ENCODE measurements at places on chromosomes 3 and 15.

- H3K4me3 ChIP-seq, result no peak overlapping the region
- no peak overlapping the region for H3K27ac ChIP-seq
- H3K36me3 ChIP-seq, result peaks cover 11% of the 10 kb centered on the region
- DNase-seq, result no peak
- H3K27me3 ChIP-seq, result no peaks in the 10 kb centered on the region
Measured at GRCh38 chr3:106065831-106066230, 197.0 kb upstream of the CBLB start.

GRCh38 chr3:104526901-104527401, 839.8 kb upstream of the ALCAM start:
- peaks cover 4% of the 10 kb centered on the region for H3K27me3 ChIP-seq
- H3K36me3 ChIP-seq, result peaks cover 16% of the 10 kb centered on the region
- H3K4me1 ChIP-seq, result peaks cover 26% of the 10 kb centered on the region
- H3K27ac ChIP-seq, result no peak overlapping the region
- no peak for DNase-seq
- no peak overlapping the region for H3K4me3 ChIP-seq

- no peaks in the 10 kb centered on the region for H3K36me3 ChIP-seq
- no peak overlapping the region for H3K27ac ChIP-seq
- DNase-seq, result no peak
- H3K4me1 ChIP-seq, result no peaks in the 10 kb centered on the region
- no peak overlapping the region for H3K4me3 ChIP-seq
Measured at GRCh38 chr3:10344944-10345575, 24.1 kb upstream of the SEC13 start.

DNA sequence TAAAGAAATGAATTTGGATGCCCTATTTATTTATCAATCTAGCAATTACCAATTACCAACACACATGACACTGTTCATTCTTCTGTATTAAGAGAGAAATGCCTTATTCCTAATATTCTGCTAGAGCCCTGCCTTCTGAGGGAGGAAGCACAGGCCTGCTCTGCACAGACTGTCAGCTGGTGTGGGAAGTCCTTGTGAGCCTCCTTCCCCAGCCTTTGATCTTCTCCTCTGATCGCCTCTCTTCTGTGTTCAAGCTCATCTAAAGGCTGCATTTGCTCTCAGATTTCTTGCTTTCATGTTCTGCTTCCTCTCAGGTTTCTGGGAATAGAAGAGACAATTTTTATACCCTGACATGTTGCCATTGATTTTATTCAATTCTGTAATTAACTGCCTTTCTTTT, 290.6 kb upstream of the UMPS start:
- H3K27ac ChIP-seq, result no peak overlapping the region
- H3K27me3 ChIP-seq, result no peaks in the 10 kb centered on the region
- H3K4me3 ChIP-seq, result no peak overlapping the region
- peaks cover 30% of the 10 kb centered on the region for H3K4me1 ChIP-seq
- DNase-seq, result no peak
- peaks cover 10% of the 10 kb centered on the region for H3K36me3 ChIP-seq

DNA sequence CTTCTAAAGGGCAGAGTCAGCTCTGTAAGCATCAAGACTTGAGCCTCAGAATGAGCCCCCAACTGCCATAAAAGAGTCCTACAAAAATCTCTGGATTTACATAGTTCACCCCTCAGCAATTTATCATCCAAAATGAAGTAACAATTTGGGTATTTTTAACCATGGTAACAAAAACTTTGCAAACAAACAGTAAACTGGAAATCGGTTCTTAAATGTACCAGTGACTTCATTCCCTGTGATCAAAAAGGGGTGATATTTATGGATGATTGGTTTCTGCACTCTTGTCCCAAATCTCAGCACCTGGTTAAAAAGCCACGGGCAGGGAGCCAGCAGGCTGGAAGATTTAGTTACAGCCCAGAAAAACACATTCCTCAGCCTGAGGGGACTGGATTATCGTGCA, 73.6 kb downstream of the TFG start:
- peaks cover 4% of the 10 kb centered on the region for H3K4me1 ChIP-seq
- DNase-seq, result no peak
- H3K27me3 ChIP-seq, result no peaks in the 10 kb centered on the region
- H3K36me3 ChIP-seq, result peaks cover 5% of the 10 kb centered on the region
- no peak overlapping the region for H3K27ac ChIP-seq

- peaks cover 71% of the 10 kb centered on the region for H3K36me3 ChIP-seq
- no peak overlapping the region for H3K27ac ChIP-seq
- H3K4me3 ChIP-seq, result no peak overlapping the region
- no peaks in the 10 kb centered on the region for H3K27me3 ChIP-seq
Measured at GRCh38 chr3:249587-250262, 53.2 kb downstream of the CHL1 start.

GRCh38 chr3:21839592-21839991, 88.6 kb upstream of the ZNF385D start:
- DNase-seq, result peak; percentile 48
- H3K27me3 ChIP-seq, result no peaks in the 10 kb centered on the region
- H3K4me1 ChIP-seq, result no peaks in the 10 kb centered on the region
- H3K27ac ChIP-seq, result no peak overlapping the region
- no peaks in the 10 kb centered on the region for H3K36me3 ChIP-seq

- H3K4me3 ChIP-seq, result no peak overlapping the region
- no peaks in the 10 kb centered on the region for H3K36me3 ChIP-seq
- no peak for DNase-seq
- no peak overlapping the region for H3K27ac ChIP-seq
- peaks cover 37% of the 10 kb centered on the region for H3K4me1 ChIP-seq
Measured at GRCh38 chr15:37080261-37080921, 20.0 kb downstream of the MEIS2 start.

GRCh38 chr3:46412786-46413298, 5.8 kb downstream of the CCRL2 start:
- H3K4me3 ChIP-seq, result no peak overlapping the region
- H3K4me1 ChIP-seq, result peaks cover 12% of the 10 kb centered on the region
- no peaks in the 10 kb centered on the region for H3K27me3 ChIP-seq
- H3K36me3 ChIP-seq, result no peaks in the 10 kb centered on the region
- no peak overlapping the region for H3K27ac ChIP-seq

DNA sequence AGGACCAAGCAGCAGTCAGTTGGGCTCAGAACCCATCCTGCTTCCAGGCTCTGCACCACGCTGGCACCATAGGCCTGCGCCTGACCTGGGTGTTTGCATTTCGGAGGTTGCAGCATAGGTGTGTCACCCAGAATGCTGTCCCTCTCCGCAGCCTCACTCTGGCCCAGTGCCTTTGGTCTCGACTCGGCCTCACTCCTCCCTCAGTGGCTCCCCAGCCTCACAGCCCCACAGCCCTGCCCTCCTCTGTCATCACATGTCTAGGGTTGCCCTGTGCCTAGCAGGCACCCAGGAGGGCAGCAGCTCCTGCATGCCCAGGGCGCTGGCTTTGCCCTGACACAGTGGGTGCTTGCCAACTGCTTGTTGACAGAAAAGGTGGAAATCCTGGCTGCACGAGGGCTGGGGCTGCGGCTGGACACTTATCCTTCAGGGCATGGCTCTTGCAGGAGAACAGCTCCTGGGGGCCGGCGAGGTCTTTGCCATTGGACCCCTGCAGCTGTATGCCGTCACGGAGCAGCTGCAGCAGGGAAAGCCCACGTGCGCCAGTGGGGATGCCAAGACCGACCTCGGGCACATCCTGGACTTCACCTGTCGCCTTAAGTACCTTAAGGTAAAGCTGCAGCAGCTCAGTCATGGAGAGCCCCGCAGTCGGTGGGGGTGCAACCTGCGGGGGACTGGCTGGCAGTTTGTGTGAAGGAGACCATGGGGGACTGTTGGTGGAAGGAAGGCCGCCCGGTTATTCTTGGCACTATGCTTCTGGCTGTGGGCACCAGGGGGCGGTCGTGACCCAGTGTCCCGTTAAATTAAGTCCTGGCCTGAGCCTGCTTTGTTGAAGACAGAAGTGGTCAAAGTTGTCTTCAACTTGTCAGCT, 16.2 kb downstream of the NISCH start:
- DNase-seq, result peak; percentile 64
- no peak overlapping the region for H3K4me3 ChIP-seq
- no peaks in the 10 kb centered on the region for H3K4me1 ChIP-seq
- 0 out of 2 replicates have a peak overlapping the region, but pooled peaks have one; percentile 23 for H3K27ac ChIP-seq

GRCh38 chr3:166457382-166457781, 620.2 kb upstream of the BCHE start:
- no peaks in the 10 kb centered on the region for H3K36me3 ChIP-seq
- no peak for DNase-seq
- H3K27ac ChIP-seq, result no peak overlapping the region

GRCh38 chr3:13080591-13080990, 7.4 kb upstream of the IQSEC1 start:
- no peak for DNase-seq
- no peaks in the 10 kb centered on the region for H3K4me1 ChIP-seq
- H3K27me3 ChIP-seq, result peaks cover 3% of the 10 kb centered on the region
- H3K36me3 ChIP-seq, result no peaks in the 10 kb centered on the region
- H3K4me3 ChIP-seq, result no peak overlapping the region

DNA sequence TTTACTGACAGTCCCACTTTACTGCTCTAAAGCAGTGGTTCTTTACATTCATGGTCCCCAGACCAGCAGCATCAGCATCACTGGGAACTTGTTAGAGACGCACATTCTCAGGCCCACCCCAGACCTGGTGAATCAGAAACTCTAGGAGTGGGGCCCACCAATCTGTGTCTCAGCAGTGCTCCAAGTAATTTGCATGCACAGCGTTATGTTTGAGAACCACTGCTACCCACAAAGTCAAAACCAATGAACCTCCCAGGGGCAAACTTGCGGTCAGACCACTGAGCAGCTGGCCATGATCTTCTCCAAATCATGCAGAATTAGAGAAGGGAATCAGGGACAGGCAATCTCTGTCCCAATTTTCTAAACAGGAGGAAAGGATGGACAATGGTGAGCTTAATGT, 58.5 kb downstream of the ST8SIA2 start:
- H3K4me3 ChIP-seq, result no peak overlapping the region
- no peak overlapping the region for H3K27ac ChIP-seq
- H3K27me3 ChIP-seq, result no peaks in the 10 kb centered on the region
- no peak for DNase-seq
- H3K4me1 ChIP-seq, result no peaks in the 10 kb centered on the region
- no peaks in the 10 kb centered on the region for H3K36me3 ChIP-seq

DNA sequence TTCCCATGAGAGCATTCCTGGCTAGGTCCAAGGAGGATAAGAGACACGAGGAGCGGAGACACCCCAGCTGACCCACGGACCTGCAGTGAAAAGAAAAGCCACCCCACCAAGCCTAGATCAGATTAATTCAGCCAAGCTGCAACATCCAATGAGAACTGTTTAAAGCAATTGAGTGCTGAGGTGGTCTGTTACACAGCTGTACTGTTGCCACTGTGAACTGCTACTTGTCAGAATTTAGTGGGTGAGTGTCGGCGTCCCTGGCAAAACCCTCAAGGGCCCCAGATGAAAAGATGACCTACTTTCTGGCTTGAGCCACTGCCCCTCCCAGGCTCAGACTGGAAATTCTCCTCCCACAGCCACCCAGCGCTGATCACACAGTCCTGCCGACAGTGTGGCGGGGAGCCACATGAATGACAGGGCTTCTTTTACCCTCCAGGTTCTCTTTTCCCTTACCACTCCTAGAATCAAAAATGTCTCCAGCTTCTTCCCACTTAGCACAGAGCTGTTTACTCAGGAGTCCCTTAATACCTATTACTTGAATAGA, 26.4 kb upstream of the KBTBD12 start:
- no peak for DNase-seq
- H3K4me1 ChIP-seq, result peaks cover 10% of the 10 kb centered on the region
- H3K36me3 ChIP-seq, result peaks cover 12% of the 10 kb centered on the region
- no peaks in the 10 kb centered on the region for H3K27me3 ChIP-seq
- no peak overlapping the region for H3K4me3 ChIP-seq

- peaks cover 4% of the 10 kb centered on the region for H3K36me3 ChIP-seq
- no peaks in the 10 kb centered on the region for H3K27me3 ChIP-seq
- no peak for DNase-seq
- H3K27ac ChIP-seq, result peak overlapping the region; percentile 90
- peaks cover 54% of the 10 kb centered on the region for H3K4me1 ChIP-seq
Measured at GRCh38 chr15:75028991-75029377, 5.6 kb downstream of the PPCDC start.

- no peaks in the 10 kb centered on the region for H3K27me3 ChIP-seq
- H3K27ac ChIP-seq, result no peak overlapping the region
- DNase-seq, result no peak
- no peak overlapping the region for H3K4me3 ChIP-seq
- no peaks in the 10 kb centered on the region for H3K4me1 ChIP-seq
Measured at GRCh38 chr3:171150945-171151344, 124.4 kb upstream of the SLC2A2 start.

- H3K27ac ChIP-seq, result no peak overlapping the region
- no peak for DNase-seq
- H3K36me3 ChIP-seq, result no peaks in the 10 kb centered on the region
- H3K4me1 ChIP-seq, result peaks cover 18% of the 10 kb centered on the region
- no peaks in the 10 kb centered on the region for H3K27me3 ChIP-seq
- H3K4me3 ChIP-seq, result no peak overlapping the region
Measured at GRCh38 chr15:95263751-95264150, 1032.4 kb downstream of the MCTP2 start.

DNA sequence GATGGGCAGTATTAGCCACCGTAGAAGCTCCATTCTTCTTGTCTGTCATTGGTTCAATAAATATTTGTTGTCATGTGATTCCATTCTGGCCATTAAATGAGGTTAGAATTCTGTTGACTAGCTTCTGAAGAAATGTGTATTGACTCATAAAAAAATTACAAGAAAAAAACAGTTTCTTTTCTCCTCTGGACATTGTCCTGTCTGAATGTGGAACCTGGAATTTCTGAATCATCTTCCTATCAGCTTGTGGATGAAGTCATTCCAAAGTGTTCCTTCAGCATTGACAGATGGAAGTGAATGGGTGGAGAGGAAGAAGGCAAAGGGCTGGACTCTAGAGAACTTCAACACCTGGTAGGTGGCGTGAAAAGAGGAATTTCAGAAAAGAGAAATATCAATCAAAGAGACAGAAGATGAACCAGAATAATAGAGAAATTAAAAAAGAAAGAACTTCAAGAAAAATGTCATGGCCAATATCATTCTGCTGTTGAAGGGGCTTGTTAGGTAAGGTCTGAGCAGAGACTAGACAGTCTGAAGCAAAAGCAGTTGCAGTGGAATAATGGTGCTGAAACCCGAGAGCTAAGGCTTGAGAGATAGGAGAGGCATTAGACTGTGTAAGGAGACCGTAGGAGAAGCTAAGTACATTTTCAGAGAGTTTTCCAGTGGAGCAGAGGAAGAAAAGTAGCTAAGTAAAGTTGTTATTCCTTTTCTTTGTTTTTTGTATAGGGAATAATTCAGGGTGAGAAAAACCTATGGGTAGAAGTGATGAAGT, 806.6 kb downstream of the SQOR start:
- H3K27me3 ChIP-seq, result no peaks in the 10 kb centered on the region
- H3K27ac ChIP-seq, result no peak overlapping the region
- no peak overlapping the region for H3K4me3 ChIP-seq
- H3K36me3 ChIP-seq, result no peaks in the 10 kb centered on the region

DNA sequence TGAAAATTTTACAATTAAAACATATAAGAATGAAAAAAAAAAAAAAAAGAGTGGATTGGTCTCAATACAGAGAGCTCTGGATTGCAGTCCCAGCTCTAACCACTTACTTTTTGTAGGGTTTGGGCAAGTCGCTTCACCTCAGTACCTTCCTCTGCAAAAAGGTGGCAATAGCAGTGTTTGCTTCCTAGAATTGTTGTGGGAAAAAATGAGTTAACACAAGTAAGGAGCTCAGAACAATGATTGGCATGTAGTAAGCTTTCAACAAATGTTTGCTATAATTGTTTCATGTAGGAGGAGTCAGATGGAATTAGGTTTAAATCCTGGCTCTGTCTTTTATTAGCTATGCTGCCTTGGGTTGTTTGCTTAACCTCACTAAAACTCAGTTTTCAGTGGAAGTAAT, 425.2 kb upstream of the TBL1XR1 start:
- no peak overlapping the region for H3K4me3 ChIP-seq
- no peaks in the 10 kb centered on the region for H3K27me3 ChIP-seq
- no peak overlapping the region for H3K27ac ChIP-seq
- peaks cover 18% of the 10 kb centered on the region for H3K4me1 ChIP-seq
- no peak for DNase-seq
- 0 out of 2 replicates have a peak, but pooled peaks cover under 1% of the 10 kb centered on the region for H3K36me3 ChIP-seq
